ENCODE measurements at places on chromosomes 16 and 17. TPM values are rescaled to one million over a fixed set of nuclear protein-coding genes. Genes with fewer than 3 reads are reported as not detected.
A peak's percentile ranks its signal among the peaks of the same experiment; 100 is the strongest.

Gene CLCN7
- 52.2 TPM for total RNA-seq

- DNase-seq = peak; percentile 54
Measured at GRCh38 chr16:77971306-77972061, 50.9 kb upstream of the CLEC3A start.

Gene KRTAP4-9
- total RNA-seq = not detected

Gene ZNF205
- 0.09 TPM for total RNA-seq

- no peak for DNase-seq
Measured at GRCh38 chr17:77054936-77055335, 85.8 kb upstream of the SEC14L1 start.

DNA sequence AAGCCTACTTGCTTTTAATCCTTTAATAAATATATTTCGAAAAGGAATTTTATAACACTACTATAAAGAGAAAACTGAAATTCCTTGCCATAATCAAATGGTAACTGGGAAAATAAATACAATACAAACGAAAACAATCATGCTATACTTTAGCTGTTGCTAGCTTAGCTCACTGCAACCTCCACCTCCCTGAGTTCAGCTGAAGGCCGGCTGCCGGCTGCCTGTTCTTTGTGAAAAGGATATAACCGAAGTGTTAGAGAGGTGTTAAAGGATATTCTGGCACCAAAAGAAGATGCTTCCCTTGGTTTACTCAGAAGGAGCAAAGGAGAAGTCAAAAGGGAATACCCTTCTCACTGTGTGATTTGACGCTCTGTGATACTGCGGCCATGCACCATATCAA lies 108.5 kb downstream of the CACNG3 start:
- no peak for DNase-seq

Data from activated T-helper 2 cell treated with anti-CD3 and anti-CD28 coated beads, Interferon-gamma antibody, Interleukin-2, Interleukin-4, amounts not matched to agents 10 μg/mL and 5 μg/mL and 100 μg/mL, durations not matched to agents 14 hours and 24 hours and 36 hours (primary cell).